ENCODE measurements at places on chromosomes 5 and 9.

- DNase-seq, result no peak
These were observed 75.2 kb downstream of the LMNB1 start for GRCh38 chr5:126852091-126852571.

DNA sequence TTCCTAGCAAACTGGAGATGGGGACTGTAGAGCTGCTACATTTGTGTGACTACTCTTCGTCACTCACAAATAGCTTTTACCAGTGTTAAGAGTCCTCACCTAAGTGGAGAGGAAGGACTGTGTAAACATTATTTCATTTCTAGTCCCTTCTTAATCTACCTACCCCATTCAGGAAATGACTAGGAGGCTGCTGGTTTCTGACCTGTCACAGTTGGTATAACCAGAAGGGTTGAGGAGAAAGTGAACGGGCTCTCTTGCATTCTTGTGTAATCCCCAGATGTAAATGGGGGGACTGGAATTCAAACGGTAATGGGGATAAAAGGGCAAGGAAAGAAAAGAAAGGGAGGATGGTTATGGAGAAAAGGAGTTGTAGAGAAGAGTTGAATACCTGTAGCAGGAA is 35.4 kb upstream of the BNIP1 start:
- no peak for DNase-seq

DNA sequence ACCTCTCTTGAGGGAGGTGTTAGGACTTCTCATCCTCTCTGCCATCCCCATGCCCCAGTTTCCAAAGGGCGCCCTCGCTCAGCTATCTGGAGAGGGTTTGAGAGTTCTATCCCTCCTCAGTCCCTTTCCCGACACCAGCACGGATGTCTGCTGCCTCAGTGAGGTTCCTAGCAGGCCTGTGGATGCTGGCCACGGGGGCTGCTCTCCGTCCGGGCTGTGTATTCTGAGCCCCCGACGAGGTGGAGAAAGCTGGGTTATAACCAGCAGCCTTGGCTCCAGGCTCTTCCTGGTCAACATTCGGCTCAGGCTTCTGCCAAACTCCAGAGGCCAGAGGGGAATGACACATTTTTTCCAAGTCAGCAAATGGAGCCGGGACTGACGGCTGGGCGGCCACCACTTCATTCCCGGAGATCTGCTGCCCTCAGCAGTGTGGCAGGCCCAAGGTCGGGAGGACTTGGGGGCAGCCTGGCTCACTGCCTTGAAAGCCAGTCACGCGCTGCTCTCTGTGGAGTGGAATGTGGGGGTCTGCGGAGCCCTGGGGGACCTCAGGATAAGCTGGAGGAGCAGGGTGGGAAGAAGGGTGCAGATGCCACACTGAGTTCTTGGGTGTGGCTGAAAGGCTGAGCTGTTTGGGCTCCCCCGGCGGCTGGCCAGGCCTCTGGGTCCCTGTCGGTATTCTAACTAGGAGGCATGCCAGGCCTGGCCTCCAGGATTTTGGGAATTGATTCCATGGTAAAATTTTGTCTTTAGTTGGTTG is 27.4 kb downstream of the PTPA start:
- no peak for DNase-seq

DNA sequence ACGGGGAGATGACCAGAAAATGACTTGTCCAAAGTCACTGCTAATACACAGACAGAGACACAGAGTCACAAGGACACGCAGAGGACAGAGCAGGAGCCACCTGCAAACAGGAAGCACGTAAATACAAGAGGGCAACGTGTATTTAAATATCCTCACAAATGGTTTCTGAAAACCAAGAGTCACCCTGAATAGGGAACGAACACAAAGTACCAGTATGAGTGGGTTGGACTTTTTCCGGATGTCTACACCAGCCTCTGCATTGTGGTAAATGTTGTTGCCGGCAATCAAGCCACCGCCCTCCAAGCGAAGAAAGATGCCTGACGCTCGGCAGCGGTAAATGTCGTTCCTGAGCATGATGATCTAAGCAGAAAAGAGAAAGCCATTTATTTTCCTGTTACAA is 44.5 kb downstream of the FBXO10 start:
- peak; percentile 39 for DNase-seq

GRCh38 chr9:99592834-99593574 is 228.7 kb upstream of the NR4A3 start:
- DNase-seq, result no peak

All from effector memory CD4-positive, alpha-beta T cell (primary cell).